Right lobe of liver (tissue), 6 donors: ENCODE measurements at places on chromosomes 7 and 10.
A peak's percentile ranks its signal among the peaks of the same experiment; 100 is the strongest.

GRCh38 chr7:80721883-80722615 is 83.6 kb downstream of the CD36 start:
- DNase-seq: no peak

GRCh38 chr10:119029613-119030420 is at the start of gene NANOS1:
NANOS1 (plus strand) TSS chr10:119029714; CDS start chr10:119029802, 88 bp downstream.
- peak; percentile 55 for DNase-seq

DNA sequence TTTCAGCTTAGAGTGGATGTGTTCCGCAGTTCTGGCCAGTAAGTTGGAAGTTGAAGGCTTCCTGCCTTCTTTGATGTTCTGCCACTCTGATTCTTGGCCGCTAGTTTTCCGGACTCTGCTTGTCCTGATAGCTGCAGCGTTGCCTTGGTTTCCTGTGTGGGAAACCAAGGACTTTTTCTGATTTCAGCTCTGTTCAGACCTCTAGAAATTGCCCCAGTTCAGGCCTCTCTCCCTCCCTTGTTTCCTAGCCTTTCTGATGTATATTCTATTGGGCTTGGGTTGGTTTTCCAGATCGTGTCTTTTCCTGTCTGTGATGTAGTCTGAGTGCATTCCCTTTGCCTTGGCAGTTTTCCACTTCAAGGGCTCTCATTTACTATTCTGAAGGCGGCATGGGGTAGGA is 318.7 kb downstream of the BBS9 start:
- DNase-seq: no peak

GRCh38 chr10:97768322-97769315 is 3.2 kb downstream of the SFRP5 start:
- DNase-seq: no peak

DNA sequence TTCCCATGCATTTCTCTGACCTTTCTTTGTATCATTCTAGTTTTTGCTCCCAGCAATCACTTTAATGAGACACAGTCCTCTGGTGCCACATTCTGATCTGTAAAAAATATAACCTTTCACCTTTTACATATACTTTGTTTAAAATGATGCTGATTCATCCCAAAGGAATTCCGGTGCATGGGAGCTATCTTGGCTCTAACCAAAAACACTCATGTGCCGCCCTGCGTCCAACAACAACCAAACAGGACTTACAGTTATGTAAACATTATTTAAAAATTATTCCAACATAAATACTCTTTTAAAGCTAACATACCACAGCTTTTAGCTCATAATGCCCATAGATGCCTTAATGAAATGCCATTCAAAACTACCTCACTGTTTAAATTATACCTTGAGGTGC is 7.7 kb upstream of the OPALIN start:
- DNase-seq: no peak
